ENCODE measurements at places on chromosomes 13 and 19. TPM values are rescaled to one million over a fixed set of nuclear protein-coding genes. Genes with fewer than 3 reads are reported as not detected.

The KLK12 gene
- total RNA-seq = not detected

The ZSWIM9 gene
- 5.3 TPM for total RNA-seq

The MYO16 gene
- not detected for total RNA-seq

The ZC3H13 gene
- 15.8 TPM for total RNA-seq

The SBSN gene
- 4.5 TPM for total RNA-seq

The GJA3 gene
- total RNA-seq = 0.59 TPM

The SHISA2 gene
- total RNA-seq = not detected

The DCT gene
- 0.20 TPM for total RNA-seq

The NEK5 gene
- total RNA-seq = 0.26 TPM

The METTL21C gene
- total RNA-seq = not detected

The PDX1 gene
- not detected for total RNA-seq

The BEST2 gene
- total RNA-seq = not detected

The MAP2K7 gene
- 17.1 TPM for total RNA-seq

The ZNF600 gene
- 2.6 TPM for total RNA-seq

The GPR18 gene
- not detected for total RNA-seq

The NLRP11 gene
- not detected for total RNA-seq

The GARIN5B gene
- 0.10 TPM for total RNA-seq

The GJB6 gene
- total RNA-seq = not detected

The RFPL4A gene
- not detected for total RNA-seq
